ENCODE measurements at places on chromosomes 11 and 22.

DNA sequence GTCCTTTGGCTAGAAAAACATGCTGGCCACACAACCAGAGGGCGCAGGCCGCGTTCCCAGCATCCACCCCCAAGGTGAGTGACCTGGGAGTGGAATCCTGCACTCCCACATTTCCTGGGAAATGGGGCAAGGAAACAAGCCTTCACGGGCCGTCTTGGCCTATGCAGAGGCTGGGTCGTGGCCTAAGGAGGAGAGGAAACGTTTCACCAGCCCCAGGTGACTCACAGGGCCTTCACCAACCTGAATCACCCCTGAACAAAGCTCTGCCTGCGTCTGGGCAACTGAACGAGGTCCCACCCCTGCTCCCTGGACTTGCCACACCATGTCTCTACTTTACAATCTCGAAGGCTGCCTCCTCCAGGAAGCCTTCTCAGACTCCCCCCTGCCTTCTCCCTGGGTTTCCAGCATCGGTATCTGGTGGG, 13.2 kb downstream of the MYH9 start:
- peak; percentile 68 for DNase-seq
- peak overlapping the region; percentile 92 for H3K27ac ChIP-seq
- H3K4me1 ChIP-seq: peaks cover 91% of the 10 kb centered on the region
- H3K4me3 ChIP-seq: peak overlapping the region; percentile 8
- H3K36me3 ChIP-seq: peaks cover 75% of the 10 kb centered on the region

- no peak overlapping the region for H3K4me3 ChIP-seq
- H3K36me3 ChIP-seq: peaks cover 18% of the 10 kb centered on the region
- no peak overlapping the region for H3K27ac ChIP-seq
- peaks cover 9% of the 10 kb centered on the region for H3K4me1 ChIP-seq
Measured at GRCh38 chr22:30572840-30573593, 1.4 kb downstream of the GAL3ST1 start.

- peaks cover 20% of the 10 kb centered on the region for H3K36me3 ChIP-seq
- H3K4me3 ChIP-seq: no peak overlapping the region
- DNase-seq: peak; percentile 36
- no peaks in the 10 kb centered on the region for H3K27me3 ChIP-seq
- H3K27ac ChIP-seq: peak overlapping the region; percentile 22
Measured at GRCh38 chr11:3037040-3037944, 19.9 kb downstream of the CARS1 start.

- DNase-seq: no peak
- no peaks in the 10 kb centered on the region for H3K27me3 ChIP-seq
- H3K27ac ChIP-seq: no peak overlapping the region
Measured at GRCh38 chr22:21977814-21978213, 4.8 kb downstream of the TOP3B start.

GRCh38 chr11:2867722-2868505, 17.7 kb downstream of the CDKN1C start:
- H3K27me3 ChIP-seq: peaks cover 69% of the 10 kb centered on the region
- H3K27ac ChIP-seq: no peak overlapping the region
- peaks cover 15% of the 10 kb centered on the region for H3K4me1 ChIP-seq

Data from activated naive CD8-positive, alpha-beta T cell treated with anti-CD3 and anti-CD28 coated beads for 36 hours (primary cell).